Stimulated activated CD4-positive, alpha-beta T cell treated with anti-CD3 and anti-CD28 coated beads, TNF-alpha, amount 100 ng/mL, for 4 hours (primary cell): ENCODE measurements at places on chromosomes 2 and 18.

- DNase-seq: no peak
Observed at GRCh38 chr2:216151313-216152025, 42.3 kb downstream of the XRCC5 start.

DNA sequence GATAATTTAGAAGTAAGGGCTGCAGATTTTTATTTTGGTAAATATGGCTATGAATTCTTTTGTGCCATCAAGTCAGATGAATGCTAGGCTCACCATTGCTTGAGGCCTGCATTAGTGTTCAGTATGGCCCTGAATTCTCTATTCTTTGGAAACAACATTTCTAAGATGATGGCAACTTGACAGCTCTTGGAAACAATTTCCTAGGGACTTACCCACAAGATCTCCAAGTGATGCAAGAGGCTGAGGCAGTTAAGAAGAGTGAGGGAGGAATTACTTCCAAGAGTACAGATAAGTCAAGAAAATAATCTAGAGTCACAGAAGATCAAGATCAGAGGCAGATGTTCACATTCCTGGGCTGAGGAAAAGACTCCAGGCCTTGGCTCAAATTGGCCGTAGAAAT is 129.1 kb downstream of the NRP2 start:
- DNase-seq: no peak

- DNase-seq: no peak
Observed at GRCh38 chr2:114389021-114389420, 53.4 kb upstream of the DPP10 start.

- no peak for DNase-seq
Observed at GRCh38 chr2:133642791-133643191, 74.5 kb upstream of the NCKAP5 start.

- DNase-seq: no peak
Observed at GRCh38 chr2:6793913-6794312, 71.8 kb downstream of the CMPK2 start.

DNA sequence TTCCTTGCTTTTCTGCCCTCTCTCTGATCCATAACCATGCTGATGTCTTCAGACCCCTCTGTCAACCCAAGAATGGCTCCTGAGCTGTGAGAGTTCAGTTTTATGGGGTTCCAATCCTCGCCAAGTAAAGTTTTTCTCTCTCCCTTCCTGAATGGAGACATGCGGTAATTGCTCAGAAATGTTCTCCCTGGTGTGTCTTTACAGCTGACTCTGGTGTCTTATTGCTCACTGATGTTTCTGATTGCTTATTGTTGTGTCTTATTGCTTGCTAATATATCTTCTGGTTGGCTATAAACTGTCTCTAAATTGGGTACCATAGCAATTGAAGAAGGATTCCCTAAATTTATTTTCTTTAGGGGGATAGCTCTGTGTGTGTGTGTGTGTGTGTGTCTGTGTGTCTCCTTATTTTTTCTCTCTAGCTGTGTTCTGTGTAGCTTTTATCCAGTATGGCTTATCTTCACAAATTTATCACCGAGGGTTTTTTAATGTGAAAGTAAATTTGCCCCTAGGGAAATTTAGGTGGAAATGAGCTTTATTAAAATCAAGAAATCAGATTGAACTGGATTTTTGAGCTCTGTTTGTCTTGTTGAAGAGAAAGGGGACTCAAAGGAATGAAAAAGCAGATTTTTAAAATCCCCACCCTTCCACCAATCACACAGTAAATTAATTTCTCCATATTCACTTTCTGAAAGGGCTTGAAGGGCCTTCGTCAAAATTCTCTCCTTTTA is 19.5 kb downstream of the MGAT5 start:
- no peak for DNase-seq

DNA sequence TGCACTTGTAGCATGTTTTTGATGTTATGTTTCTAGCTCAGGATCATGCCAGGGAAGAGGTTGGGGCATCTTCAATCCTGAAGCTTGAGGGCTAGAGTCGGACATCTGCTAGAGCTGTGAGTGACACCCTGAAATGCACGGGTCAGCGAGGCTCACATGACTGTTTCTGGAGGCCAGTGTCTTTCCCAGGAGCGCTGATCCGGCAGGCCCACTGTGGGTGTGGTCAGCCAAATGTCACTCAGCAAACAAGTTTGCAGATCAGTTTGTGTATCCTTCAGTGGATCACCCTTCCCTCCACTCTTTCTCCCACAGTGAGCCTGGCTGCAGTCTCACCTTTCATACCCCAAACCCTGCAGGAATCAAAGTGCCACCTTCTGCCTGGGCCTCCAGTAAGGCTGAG is 23.0 kb upstream of the ARHGEF4 start:
- no peak for DNase-seq

DNA sequence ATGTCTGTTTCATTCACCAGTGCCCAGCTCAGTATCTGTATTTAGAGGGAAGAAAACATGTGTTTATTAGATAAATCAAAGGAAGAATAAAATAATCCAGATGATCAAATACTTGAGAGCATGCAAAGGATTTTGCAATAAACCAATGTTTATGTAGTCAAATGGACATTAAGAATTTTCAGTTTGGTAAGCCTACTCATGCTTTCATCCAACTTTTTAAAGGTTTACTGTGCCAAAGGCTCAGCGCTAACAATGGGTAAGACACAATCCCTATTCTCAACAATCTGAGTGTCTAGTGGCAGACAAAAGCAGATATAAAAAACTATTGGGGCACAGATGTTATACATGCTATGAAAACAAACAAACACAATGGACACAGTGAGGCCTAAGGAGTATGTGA is 26.3 kb downstream of the GRB14 start:
- no peak for DNase-seq

GRCh38 chr18:2985628-2986027 is 27.3 kb downstream of the LPIN2 start:
- no peak for DNase-seq

DNA sequence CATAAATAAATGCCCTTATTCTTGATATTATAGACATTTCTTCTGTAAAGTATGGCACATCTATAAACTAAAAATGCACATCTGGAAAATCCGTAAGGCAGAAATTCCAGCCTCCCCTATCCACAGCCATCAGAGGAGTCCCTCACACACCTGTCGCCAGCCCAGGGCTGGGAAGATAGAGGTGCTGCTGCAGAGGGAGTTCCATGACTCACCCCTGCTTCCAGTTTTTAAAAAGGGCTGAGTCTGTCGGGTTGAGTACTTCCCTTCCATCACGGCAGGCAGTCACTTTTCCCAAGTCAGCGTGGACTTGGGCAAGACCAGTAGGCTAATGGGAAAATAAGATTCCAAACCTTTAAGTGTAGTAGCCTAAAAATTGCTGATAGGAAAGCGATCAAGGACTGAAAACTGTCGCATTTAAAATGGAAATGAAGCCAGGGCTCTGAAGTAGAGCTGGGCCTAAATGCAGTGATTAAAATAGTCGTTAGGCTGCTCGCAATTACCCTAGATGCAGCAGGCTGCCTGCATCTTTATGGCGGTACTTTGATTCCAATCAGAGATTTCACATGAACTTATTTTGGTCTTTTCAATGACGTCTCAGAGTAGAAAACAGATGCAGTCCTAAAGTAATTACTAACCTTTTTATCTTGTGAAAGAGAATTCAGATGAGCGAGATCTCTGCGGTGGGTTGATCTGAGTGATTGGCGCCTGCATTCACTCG is 280.5 kb downstream of the AGAP1 start:
- no peak for DNase-seq

DNA sequence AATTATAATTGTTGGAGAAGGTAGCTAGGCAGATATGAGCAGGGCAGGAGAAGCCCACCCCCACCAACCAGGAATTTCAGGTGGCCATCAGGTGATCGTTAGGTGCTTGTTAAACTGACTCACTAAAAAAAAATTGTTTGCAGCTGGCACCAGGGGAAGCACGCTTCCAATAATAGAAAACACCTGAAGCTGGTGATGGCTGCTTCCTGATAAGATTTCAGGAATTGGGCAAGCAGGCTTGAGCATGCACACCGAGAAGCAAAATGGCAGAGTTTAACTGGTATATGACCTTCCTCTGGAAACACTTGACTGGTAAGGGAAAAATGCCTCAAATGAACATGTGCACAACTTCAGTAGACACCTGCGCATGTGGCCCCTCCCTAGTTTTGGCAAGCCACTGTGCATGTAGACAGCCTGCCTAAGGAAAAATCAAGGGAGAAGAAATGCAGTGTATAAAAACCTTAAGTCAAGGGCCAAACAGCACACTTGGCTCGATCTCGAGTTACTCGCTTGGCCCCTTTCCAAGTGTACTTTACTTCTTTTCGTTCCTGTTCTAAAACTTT is 292.8 kb downstream of the CCDC85A start:
- no peak for DNase-seq

- no peak for DNase-seq
Observed at GRCh38 chr2:218708086-218708485, 2.5 kb upstream of the TTLL4 start.

DNA sequence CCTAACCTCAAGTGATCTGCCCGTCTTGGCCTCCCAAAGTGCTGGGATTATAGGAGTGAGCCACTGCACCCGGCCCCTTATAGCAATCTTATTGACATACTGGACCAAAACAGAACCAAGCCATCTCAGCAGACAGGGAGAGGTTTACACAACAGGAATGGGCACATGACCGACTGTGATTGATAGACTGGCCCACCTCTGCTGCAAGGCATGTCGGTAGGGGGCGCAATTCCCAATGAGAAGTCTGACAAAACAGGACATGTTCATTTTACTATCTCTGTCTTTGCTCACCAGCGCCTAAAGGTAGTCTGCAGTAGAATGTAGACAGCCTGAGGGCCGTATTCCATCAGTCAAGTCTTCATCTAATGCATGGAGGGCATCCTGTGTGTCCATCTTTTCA is 2.0 kb downstream of the LYPD6B start:
- DNase-seq: peak; percentile 10

GRCh38 chr2:70647873-70648481 is 94.4 kb upstream of the TGFA start:
- DNase-seq: peak; percentile 42
